SW 1271 (cell line): ENCODE measurements at places on chromosomes 3 and 15.

DNA sequence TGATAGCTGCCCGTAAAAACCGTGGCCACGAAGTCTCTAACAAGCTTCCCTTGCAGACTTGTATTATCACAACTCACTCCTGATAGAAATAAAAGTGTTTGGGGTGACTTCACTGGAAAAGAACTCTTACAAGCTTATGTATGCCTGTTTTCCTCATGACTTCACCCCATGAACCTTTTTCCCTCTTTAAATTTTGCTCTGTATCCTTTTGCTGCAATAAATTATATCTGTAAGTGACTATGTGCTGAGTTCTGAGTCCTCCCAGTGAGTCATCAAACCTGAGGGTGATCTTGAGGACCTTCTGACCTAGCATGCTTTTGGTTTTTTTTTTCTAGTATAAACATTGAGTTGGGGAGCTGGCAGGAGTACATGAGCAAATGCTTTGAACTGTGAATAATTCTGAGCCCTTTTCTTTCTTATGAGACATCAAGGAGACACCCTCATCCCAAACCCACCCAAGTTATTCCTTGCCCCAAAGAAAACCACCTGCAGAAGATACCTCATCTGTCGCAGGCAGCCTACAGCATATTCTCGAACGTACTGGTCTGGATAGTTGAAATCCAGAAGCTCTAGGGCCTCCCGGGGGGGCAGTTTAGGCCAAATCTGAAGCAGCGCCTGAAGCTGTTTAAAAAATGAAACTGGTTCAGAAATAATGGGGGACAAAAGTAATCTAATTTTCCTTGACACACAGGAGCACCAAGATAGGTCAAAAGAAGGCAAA, 85.9 kb downstream of the FAIM start:
- DNase-seq = peak; percentile 74

- no peak for DNase-seq
These were observed 28.5 kb downstream of the PLCL2 start for GRCh38 chr3:16913264-16913580.

DNA sequence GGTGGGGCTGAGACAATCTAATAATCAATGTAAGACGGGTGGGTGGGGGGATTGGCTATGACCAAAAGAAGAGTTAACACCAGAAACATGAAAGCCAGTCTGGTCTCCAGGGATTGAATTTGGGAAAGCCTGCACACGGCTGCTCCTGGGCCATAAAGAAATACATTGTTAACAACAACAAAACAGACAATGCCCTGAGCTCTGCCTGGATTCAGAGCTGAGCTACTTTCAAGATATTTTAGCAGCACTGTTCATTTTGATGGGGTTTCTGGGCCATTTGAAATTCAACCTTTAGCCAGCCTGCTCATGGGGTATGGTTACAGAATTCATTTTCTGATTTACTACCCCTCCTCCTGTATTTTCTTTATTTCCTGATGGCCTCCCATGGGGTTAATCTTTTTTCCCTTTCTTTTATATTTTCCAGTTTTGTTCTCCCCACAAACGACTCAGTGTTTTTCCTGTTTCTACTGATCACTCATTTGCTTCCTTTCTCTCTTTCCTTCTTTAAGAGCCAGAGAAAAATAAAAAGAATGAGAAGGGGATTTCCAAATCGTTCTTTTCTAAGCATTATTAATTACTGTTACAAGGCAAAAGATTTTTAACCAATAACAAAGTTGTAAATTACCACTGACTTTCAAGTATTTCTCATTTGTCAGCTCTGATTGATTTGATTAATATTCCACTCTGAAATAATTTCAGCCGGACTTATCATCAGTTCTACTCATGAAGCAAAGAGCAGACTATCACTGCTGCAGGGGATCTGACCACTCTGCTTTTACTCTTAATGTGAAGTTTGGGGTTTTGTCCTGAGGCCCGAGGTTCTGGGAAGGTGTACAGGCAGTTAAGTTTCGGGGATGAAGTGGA, 19.6 kb downstream of the NR2F2 start:
- DNase-seq = no peak

GRCh38 chr15:58726867-58727266, 22.6 kb downstream of the ADAM10 start:
- DNase-seq = no peak

GRCh38 chr3:115169808-115170207, 22.7 kb upstream of the ZBTB20 start:
- DNase-seq = peak; percentile 33

GRCh38 chr3:50816894-50817293, 142.2 kb downstream of the DOCK3 start:
- DNase-seq = no peak
